HT1080 (cell line): ENCODE measurements at places on chromosomes 3 and 15. TPM values are rescaled to one million over a fixed set of nuclear protein-coding genes. Genes with fewer than 3 reads are reported as not detected.

DNA sequence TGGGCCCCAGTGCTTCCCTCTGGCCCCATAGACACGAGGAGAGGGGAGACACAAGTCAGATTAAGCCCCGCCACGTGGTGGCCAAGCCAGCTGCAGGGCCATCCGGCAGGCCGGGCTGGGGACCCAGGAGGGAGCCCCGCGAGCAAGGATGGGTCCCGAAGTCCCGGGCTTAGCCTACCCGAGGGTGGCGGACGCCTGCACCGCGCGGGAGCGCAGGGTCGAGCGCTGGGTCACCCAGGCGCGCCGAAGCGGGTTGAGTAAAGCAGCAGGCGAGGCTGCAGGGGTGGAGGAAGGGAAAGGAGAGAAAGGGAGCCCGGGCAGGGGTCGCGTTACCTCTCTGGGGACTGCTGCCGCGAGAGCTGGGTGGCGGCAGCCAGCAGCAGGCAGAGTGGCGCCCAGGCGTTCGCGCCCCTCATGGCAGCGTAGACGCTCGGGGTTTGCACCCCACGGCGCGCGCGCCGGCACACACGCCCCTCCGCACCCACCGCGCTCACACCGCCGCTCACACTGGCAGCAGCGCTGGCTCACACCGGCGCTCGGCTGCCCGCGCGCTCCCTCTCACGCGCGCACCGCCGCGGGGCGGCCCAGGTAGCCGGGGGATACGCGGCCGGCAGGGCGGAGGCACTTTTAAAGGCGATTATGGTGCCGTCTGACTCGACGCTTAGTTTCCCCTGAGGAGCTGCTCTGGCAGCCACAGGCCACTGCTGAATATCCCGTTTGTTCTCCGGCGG is at the start of gene PCOLCE2:
Gene PCOLCE2, minus strand, starts transcription at position 603 of the 731 bp plus-strand sequence. Its CDS starts 187 bp downstream, at position 416.
- DNase-seq, result peak; percentile 61

DNA sequence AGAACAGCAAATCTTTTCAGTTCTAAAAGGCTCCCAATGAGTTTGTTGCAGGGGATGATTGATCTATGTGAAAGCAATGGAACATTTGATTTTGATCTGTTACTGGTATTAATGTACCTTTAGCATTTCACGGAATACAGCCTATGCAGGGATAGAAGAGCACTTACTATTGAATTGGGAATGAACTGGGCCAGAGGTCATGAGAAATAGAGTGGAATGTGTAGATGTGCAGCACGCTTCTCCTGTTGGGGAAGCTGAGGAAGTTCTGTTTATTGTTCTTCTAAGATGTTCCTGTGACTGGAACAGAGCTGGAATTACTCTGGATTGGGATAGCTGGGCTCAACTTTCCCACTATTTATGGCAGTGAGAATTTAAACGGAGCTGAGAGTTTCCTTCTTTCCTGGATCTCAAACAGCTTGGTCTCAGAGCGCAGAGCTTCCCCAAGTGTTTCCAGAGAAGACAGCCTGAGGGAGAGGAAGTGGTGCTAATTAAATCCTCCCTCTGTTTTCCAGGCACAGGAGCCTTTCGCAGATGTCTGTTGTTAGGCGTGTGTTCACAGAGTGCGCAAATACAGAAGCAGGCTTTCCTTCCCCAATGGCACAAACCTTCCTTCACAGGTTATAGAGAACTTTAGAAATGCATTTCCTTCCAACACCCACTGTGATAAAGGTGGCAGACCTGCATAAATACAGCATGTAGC is 32.5 kb downstream of the TPRG1 start:
- DNase-seq, result no peak

- DNase-seq, result no peak
Observed at GRCh38 chr3:186880406-186880805, 37.9 kb downstream of the ADIPOQ start.

- DNase-seq, result peak; percentile 69
Observed at GRCh38 chr3:42473083-42473932, 29.1 kb upstream of the VIPR1 start.

DNA sequence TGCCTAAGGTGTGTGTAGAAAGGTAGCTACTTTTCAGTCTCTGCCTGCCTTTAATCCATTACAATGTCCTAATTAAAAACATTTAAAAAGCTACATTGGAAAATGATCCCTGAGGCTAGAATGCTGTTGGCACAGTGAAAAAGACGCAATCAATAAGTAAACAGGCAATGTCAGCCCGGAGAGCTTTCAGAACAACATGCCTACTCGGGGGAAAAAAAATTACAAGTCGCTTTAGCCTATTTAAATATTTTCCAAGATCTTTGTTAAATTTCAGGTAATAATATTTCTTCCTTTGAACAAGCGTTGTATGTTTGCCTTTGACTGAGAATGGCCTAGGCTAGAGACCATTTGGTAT is 46.6 kb upstream of the CD47 start:
- DNase-seq, result no peak

Gene GOLGA6B
- total RNA-seq, result 0.18 TPM in 1 of 2 replicates, not detected in the other

Gene IP6K1
- 24.7 and 35.4 TPM in 2 replicates for total RNA-seq

Gene VEPH1
- total RNA-seq, result 85.5 and 91.1 TPM in 2 replicates

DNA sequence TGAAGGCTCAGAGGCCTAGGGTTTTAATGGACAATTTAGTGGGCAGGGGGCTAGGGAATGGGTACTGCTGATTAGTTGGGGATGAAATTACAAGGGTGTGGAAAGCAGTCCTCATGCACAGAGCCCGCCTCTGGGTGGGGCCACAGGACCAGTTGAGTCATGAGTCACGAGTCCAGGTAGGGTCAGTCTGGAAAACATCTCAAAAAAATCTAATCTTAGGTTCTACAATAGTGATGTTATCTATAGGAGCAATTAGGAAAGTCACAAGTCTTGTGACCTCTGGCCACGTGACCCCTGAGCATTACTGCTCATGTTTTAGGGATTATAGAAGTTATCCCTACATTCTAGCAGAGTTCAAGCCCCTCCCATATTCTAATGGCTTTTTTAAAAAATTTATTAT is 18.6 kb upstream of the IREB2 start:
- DNase-seq, result no peak

- DNase-seq, result peak; percentile 43
Observed at GRCh38 chr3:13002398-13003124, 70.7 kb downstream of the IQSEC1 start.

GRCh38 chr3:194582196-194582905 is 50.9 kb downstream of the TMEM44 start:
- no peak for DNase-seq

- DNase-seq, result peak; percentile 21
Observed at GRCh38 chr3:24521420-24522145, 26.9 kb upstream of the THRB start.

DNA sequence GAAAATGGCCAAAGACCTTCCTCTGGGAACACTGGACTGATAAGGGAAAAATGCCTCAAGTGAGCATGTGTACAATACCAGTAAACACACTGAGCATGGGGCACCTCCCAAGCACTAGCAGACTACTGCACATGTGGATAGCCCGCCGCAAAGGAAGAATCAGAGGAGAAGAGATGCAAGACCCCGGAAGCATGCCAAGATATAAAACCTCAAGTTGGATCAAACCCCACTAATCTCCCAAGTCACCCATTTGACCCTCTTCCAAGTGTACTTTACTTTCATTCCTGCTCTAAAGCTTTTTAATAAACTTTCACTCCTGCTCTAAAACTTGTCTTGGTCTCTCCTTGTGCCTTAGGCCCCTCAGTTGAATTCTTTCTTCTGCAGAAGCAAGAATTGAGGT is 121.1 kb upstream of the PLAAT1 start:
- DNase-seq, result no peak

Gene SERPINI2
- total RNA-seq, result not detected in 2 replicates

DNA sequence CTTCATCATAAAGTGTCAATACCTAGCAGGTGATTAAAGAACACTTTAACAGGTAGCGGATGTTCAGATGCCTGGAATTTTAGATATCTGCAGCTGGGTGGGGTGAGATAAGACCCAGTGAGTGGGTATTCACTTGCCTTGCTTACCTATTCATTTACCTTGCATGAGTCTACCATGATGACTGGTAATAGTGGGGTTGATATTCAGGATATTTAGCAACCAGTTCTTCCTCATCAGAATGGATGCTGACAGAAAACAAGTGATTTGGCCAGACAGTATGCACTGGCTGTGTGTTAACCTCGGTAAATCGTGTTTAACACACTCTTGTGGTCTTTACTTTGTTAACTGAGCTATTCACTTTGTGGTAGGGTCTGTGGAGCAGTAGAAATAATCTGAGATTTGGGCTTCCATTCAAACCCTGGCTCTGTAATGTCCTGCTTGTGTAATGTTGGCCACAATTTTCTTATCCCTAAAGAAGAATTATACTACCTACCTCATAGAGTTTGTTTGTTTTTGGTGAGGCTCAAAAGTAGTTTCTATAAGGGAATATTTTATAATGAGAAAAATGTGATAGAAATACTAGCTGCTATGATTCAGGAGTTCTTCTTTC is 391.9 kb upstream of the TBL1XR1 start:
- no peak for DNase-seq

GRCh38 chr15:92069308-92070250 is 216.1 kb downstream of the SLCO3A1 start:
- peak; percentile 93 for DNase-seq

GRCh38 chr3:59247402-59247841 is 197.6 kb upstream of the CFAP20DC start:
- peak; percentile 61 for DNase-seq

DNA sequence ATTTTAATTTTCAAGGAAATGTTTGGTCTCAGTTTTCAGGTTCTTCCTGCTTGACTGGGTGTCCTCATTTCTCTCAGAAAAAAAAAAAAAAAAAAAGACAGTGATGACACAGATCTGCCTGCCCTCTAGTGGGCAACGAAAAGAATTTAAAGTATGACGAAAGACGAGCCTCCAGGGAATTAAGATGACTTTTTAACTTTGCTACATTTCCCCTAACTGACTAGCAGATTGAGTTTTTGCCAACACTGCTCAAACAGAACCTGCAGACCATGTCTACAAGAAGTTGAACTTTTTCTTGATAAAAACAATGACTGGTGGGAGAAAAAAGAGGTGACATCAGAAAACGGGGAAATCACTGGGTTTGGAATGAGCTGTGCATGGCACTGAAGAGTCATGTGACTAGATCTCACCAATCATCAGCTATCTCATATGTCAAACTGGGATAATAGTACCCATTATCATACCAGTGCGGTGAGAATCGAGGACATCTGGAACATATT is 40.8 kb downstream of the EOMES start:
- peak; percentile 71 for DNase-seq

Gene TM4SF18
- 0.03 TPM in 1 of 2 replicates, not detected in the other for total RNA-seq

DNA sequence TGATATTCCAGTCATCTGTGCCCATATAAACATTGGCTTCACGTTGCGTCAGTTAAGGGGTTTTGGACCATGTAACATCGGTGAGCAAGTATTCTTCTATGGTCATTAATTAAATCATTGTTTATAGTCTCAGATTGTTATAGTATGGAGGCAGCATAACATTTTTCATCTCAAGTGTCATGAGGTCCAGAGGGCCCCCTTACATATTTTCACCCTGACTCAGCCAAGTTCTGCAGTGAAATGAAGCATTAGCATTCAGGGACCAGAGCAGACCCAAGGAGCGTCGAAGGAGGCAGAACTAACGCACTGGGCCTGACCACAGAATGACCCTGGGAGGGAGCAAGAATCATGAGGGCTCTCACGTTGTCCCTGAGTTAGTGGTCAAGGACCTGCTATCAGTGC is 171.5 kb downstream of the LRTM1 start:
- DNase-seq, result peak; percentile 51

DNA sequence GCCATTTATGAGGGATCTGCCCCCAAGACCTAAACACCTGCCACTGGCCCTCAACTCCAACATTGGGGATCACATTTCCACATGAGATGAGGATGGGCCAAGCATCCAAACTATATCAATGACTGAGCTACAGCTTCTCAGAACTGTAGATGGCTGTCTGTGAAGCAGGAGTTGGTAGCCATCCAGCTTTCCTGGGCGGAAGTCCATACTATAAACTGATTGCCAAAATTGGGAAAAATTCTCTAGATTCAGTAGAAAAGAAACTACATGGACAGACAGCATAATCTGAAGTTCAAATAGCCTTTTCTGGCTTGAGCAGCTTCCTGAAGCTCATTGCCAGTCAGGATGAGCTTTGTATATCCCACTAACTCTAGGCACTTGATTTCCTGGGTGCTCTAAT is 214.7 kb upstream of the ZBTB20 start:
- DNase-seq, result no peak

GRCh38 chr15:52052066-52052935 is 33.3 kb downstream of the MAPK6 start:
- no peak for DNase-seq

- DNase-seq, result no peak
Observed at GRCh38 chr3:57169108-57169507, 4.0 kb upstream of the IL17RD start.

Gene DET1
- 4.8 and 7.3 TPM in 2 replicates for total RNA-seq

Gene EPHB3
- total RNA-seq, result 0.94 and 1.00 TPM in 2 replicates
